ENCODE measurements at places on chromosomes 2 and 18. TPM values are rescaled to one million over a fixed set of nuclear protein-coding genes. Genes with fewer than 3 reads are reported as not detected.

The TLX2 gene
- total RNA-seq: 0.55 TPM

The DRC1 gene
- not detected for total RNA-seq

The PSMA8 gene
- not detected for total RNA-seq

The LONRF2 gene
- total RNA-seq: 12.1 TPM

The MC5R gene
- total RNA-seq: not detected

The SH2D6 gene
- total RNA-seq: 0.66 TPM

Data from SK-MEL-5 (cell line).